Fibroblast of mammary gland (primary cell): ENCODE measurements at places on chromosomes 1 and 21.

- no peak for DNase-seq
Observed at GRCh38 chr1:22101199-22101598, 41.7 kb downstream of the WNT4 start.

DNA sequence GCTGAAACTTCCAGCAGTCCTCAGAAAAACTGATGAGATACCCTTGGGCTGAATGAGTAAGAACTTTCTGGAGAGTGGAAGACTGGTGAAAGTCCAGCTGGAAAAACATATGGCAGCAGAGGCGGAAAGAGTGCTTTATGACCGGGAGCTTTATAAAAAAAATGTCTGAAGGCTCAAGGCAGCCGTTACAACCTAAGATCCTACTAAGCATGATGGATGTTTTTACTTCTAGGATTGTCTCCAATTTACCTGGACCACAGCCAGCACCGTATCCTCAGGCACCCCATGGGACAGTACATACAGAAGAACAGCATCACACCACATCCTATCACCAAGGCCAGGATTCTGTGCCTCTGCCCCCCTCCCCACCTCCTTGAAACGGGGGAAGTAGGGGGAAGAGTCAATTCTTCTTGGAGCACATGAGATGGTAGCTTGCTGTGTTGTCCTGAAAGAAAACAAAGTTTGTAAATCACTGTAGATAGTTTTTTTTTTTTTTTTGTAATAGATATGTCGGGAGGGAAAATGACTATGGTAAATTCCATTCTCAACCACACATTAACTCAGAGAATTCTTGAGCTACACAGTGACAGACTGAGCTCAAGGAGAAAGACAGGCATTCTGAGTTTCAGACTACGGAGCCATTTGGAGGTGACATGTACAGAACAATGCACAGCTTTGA, 11.8 kb upstream of the IRF2BP2 start:
- DNase-seq = peak; percentile 96

- no peak for DNase-seq
Observed at GRCh38 chr21:46001821-46002681, 20.5 kb downstream of the COL6A1 start.

- DNase-seq = no peak
Observed at GRCh38 chr1:10444795-10445397, 4.9 kb upstream of the CORT start.

DNA sequence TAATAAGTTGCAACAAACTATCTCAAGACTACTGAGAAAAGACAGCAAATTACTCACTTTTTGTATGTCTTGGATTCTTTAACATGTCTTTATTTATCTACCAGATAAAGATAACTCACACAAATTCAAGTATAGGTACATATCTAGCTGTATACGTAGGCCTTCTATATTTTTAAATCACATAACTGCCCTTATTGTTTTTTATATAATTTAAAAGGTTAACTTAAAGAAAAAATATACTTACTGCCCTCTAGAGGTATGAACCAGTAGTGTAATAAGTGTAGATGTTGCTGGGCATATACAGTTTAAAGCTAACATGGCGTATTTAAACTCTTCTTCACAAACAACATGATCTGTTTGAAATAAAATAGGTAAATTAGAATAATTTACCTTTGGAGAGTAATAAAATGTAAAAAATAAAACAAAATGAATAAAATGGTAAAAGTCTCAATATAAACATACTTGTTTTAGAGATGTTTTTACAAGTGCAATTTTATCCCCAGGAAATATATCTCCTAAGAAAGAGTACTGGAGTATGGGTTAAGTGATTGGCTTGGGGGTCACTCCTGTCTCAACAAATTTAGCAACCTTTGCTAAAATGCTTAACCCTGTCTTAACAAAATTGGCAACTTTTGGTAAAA, 235.2 kb downstream of the KCNT2 start:
- peak; percentile 58 for DNase-seq

- no peak for DNase-seq
Observed at GRCh38 chr1:115183721-115184259, 94.5 kb upstream of the TSPAN2 start.

GRCh38 chr1:38430949-38431348, 384.4 kb upstream of the POU3F1 start:
- DNase-seq = no peak

DNA sequence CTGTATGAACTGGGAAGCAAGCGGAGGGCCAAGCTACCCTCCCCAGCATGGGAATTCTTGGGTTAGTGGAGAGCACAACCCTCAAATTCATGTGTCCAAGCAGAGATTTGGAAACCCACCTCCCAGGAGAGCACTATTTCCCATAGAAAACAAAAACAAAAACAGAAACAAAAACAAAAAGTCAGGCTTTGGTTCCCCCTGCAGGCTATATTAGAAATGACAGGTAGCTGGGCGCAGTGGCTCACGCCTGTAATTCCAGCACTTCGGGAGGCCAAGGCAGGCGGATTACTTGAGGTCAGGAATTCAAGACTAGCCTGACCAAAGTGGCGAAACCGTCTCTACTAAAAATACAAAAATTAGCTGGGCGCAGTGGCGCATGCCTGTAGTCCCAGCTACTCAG, 10.8 kb downstream of the MINDY1 start:
- DNase-seq = peak; percentile 44

DNA sequence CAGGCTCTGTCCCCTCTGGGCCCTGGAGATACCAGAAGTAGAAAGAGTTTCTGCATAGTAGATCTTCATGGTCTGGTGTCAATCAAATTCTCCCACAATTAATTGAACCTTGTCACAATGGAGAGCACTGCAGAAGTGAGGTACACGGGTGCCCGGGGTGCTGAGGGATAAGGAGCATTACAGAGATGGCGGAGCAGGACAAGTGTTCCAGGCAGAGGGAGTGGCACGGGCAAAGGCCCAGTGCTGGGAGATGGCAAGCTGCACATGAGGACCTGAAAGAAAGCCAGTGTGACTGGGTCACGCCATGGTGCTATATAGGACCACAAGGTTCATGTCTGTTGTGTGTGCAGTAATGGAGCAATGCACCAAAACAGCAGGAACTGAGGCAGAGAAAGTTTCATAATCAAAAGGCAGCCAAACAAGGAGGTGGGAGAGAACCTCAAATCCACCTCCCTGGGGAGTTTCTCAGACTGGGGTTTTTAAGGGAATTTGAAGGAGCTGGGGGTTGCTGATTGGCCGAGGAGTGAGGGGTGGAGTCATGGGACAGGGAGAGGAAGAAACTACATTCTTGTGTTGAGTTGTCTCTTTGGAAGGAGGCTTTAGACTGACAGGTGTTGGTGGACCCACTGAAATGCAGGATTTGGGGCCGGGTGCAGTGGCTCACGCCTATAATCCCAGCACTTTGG, 27.7 kb downstream of the ACOT11 start:
- DNase-seq = no peak

GRCh38 chr1:150967936-150968335, 6.7 kb downstream of the CERS2 start:
- DNase-seq = no peak

GRCh38 chr1:87878873-87879272, 550.2 kb downstream of the LMO4 start:
- peak; percentile 87 for DNase-seq

- no peak for DNase-seq
Observed at GRCh38 chr1:27655151-27655937, 16.6 kb downstream of the IFI6 start.

GRCh38 chr1:157407917-157408525, 144.3 kb downstream of the FCRL5 start:
- DNase-seq = no peak

GRCh38 chr1:163565166-163565565, 243.4 kb downstream of the NUF2 start:
- DNase-seq = no peak

GRCh38 chr1:47930210-47930840, 66.9 kb downstream of the TRABD2B start:
- no peak for DNase-seq

- DNase-seq = no peak
Observed at GRCh38 chr1:159851407-159851806, 11.1 kb downstream of the VSIG8 start.

DNA sequence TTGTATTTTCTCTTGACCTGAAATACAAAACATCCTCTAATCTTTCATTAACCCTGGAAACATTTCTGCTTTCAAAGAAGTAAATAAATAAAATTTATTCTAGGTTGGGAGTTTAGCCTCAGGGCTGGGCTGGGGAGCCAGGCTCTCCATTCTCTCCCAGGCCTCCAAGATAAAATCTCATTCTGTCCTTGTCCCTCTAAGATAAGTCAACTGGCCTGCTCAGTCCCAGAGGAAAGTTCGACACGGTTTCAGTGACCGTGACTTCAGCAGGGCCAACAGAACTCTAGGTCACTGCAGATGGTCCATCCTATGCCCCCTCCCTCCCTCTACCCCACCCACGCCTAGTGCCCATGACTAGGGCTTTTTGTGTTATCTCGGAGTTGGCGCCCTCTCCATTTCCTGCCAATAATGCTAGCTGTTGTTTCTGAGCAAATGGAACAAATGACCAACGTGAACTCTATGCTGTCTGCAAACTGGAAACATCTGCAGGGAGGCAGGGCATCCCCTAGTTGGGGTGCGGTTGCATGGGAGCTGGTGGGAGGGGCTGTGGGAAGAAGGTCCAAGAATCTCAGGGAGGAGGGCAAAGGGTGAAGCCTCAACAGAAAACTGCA, 10.1 kb upstream of the ADORA3 start:
- DNase-seq = no peak

DNA sequence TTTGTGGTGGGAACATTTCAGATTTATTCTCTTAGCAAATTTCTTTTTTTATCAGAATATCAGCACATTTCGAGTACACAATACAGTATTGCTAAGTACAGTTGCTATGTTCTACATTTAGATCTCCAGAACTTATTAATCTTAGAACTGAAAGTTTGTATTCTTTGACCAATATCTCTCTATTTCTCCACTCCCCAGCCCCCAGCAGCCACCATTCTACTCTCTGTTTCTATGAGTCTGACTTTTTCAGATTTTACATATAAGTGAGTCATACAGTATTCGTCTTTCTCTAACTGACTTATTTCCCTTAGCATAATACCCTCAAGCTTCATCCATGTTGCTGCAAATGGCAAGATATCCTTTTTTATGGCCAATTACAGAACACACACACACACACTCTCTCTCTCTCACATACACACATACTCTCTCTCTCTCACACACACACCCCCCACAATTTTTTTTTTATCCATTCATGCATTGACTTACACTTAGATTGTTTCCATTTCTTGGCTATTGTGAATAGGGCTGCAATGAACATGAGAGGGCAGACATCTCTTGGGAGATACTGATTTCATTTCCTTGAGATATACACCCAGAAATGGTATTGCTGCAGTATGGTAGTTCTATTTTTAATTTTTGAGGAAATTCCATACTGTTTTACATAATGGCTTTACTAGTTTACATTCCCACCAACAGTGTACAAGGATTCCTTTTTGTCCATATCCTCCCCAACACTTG, 15.7 kb downstream of the RPTN start:
- DNase-seq = peak; percentile 19

DNA sequence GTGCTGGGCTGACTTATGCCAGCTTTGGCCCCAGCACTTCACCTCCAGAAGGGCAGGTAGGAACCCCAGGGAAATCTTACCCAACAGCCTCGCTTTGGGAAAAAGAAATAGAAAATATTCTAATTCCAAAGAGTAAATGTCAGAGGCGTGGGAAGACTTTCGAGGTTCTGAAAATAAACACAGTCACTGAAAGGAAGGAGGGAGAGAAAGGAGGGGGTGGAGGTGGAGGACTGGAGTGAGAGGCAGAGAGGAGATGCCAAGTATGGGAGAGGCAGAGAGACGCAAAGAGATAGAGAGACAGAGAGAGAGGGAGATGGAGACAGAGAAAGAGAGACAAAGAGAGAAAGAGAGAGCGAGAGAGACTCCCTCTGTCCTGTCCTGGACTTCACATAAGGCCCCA, 395.0 kb downstream of the PTPRU start:
- DNase-seq = peak; percentile 14

DNA sequence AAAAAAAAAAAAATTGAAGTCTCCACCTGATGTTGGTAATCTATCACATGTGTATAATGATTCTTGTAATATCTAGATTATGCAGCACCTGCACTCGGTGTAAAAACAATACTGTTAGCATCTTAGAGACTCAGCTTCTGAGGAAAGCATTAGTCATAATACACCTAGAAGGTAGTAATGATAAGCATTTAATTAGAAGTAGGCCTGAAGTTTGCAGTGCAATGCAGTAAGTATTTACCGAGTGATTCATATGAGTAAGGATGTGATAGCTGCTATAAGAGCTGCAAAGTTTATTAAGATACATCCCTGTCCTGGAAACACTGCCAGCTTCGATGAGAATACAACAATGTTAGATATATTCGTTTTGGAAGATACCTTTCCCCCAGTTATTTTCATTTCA, 196.4 kb downstream of the GREM2 start:
- DNase-seq = no peak

DNA sequence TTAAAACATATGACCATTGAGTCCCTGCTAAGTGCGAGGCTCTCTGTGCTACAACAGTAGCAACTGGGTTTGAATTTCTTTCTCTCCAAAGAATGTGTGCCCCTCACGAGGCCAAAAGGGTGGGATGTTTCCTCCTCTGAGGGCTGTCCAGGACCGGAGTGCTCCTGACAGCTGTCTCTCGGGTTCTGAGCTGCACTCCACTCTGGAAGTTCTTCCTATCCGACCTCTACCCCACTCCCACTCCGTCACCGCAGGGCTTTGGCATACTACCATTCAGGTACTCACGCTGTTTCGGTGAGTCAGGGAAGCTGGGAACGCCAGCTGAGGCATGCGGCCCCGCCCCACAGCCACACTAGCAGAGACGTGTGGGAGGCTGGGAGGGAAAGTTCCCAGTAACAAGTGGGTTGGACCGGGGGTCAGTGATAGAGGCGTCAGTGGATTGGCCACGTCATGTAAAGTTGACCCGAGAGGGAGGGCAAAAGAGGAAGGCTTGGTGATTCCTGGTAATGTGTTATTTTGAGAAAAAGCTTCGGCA, 705 bp upstream of the SLC50A1 start:
- DNase-seq = peak; percentile 98

- no peak for DNase-seq
Observed at GRCh38 chr1:44062656-44063179, 31.5 kb upstream of the SLC6A9 start.

GRCh38 chr1:21305155-21305899, 15.1 kb upstream of the ECE1 start:
- no peak for DNase-seq
